Stimulated activated CD8-positive, alpha-beta memory T cell treated with anti-CD3 and anti-CD28 coated beads, Interleukin-15, amount 100 ng/mL, for 1 hour (primary cell): ENCODE measurements at places on chromosomes 6 and 20.

DNA sequence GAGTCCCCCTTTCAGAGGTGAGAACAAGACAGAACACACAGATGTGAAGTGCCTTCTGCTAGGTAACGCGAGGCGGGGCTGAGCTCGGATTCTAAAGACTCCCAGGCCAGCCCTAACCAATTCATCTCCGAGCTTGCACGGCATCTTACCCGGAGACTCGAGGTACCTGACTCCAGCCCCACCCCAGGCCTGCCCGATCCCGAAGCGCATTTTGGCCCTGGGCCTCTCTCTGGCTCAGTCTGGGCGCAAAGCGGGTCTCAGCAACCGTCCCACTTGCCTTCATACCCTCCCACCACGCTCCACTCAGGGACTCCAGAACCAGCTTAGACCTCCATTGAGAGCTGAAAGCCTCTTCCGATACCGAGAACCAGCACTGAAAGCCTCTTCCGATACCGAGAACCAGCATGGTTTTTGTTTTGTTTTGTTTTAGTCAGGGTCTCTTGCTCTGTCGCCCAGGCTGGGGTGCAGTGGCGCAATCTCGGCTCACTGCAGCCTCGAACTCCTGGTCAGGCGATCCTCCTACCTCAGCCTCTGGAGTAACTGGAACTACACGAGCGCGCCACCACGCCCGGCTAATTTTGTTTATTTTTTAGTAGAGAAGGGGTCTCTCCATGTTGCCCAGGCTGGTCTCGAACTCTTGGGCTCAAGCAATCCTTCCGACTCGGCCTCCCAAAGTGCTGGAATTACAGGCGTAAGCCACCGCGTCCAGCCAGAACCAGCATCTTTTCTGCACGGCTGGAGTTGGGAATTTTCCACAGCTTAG, 557 bp upstream of the DYNLRB1 start:
- peak; percentile 45 for DNase-seq

- no peak for DNase-seq
Measured at GRCh38 chr6:47992809-47993208, 118.2 kb downstream of the PTCHD4 start.

GRCh38 chr20:17807651-17808050, 107.9 kb downstream of the BANF2 start:
- no peak for DNase-seq

- no peak for DNase-seq
Measured at GRCh38 chr6:122553697-122554096, 56.5 kb upstream of the PKIB start.

DNA sequence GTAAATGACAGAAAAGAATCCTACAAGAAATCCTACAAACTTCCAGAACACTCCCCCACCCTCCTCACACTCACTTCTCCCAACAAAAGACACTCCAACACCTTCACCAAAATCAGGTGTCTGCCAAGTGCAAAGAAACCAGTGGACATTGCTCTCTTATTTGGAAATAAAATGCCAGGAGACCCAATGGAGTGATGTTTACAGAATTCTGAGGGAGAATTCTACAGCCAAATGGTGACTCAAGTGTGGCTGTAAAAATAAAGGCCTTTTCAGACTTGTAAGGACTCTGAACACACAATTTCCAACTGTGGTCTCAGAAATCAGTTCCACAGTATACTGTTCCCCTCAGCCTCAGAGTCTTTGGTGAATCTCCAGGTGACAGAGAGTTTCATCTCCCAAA, 109.6 kb upstream of the CARMIL1 start:
- no peak for DNase-seq

- no peak for DNase-seq
Measured at GRCh38 chr20:43458422-43458924, 777 bp downstream of the SRSF6 start.

GRCh38 chr20:7090811-7091210, 323.3 kb downstream of the BMP2 start:
- DNase-seq, result no peak

GRCh38 chr6:167731731-167732422, 94.8 kb upstream of the AFDN start:
- no peak for DNase-seq

DNA sequence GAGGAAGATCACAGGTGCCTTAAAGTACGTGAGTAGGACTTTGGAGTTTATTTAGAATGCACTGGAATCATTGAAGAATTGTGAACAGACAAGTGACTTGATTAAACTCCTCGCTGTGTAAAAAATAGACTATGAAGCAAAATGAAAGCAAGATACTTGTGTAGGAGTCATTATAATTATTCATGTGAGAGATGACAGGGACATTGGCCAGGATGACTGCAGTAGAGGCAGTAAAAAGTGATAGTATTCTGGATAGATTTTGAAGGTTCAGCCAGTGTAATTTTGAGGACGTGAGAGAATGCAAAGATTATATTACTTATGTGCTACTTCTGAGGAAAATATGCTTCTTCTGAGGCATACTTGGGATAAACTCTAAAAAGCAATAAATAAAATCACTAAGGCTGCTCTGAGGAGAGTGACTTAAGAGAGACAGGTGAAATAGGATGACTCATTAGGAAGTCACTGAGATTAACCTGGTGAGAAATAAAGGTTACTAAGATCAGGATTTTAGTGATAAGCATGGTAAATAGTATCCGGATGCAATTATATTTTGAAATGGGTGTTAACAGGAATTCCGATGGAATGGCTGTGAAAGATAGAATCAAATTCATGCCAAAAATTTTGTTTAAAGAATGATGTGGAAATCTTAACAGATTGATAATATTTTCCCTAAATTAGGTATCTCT, 202.0 kb downstream of the CENPW start:
- no peak for DNase-seq

DNA sequence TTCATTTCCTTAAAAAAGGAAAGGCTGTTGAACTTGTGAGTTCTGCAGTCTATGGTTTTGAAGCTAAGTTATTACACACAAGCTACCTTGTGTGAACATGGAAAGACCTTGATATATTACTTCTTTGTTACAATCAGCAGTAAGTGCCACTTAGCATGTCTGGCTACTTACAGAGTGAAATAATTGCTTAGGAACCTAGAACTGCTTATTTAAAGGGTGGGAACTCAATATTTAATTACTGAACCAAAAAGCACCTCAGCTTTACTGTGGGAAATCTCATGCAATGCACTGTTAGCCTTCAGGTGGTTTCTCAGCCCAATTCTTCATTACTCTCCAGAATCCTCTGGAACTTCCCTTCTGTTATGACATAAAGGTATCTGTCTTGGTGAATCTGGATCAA, 17.9 kb downstream of the PERP start:
- DNase-seq, result no peak

DNA sequence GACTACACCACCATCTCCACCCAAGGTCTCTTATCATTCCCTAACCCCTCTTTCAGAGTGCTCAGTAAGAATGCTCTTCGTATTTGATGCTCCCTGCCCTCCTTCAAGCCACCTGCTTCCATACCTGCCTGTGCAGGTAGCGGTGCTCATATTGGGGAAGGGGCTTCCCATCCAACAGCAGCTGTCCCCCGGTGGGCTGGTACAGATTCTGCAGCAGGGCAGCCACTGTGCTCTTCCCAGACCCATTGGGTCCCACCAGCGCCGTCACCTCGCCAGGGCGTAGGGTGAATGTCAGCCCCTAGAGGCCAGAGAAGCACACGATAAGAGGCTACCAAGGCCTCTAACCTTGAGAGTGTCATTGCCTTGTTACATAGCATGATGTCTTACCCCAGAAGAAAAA, 3.9 kb upstream of the PSMB8 start:
- DNase-seq, result no peak

- DNase-seq, result no peak
Measured at GRCh38 chr20:25049261-25050060, 8.5 kb downstream of the ACSS1 start.

DNA sequence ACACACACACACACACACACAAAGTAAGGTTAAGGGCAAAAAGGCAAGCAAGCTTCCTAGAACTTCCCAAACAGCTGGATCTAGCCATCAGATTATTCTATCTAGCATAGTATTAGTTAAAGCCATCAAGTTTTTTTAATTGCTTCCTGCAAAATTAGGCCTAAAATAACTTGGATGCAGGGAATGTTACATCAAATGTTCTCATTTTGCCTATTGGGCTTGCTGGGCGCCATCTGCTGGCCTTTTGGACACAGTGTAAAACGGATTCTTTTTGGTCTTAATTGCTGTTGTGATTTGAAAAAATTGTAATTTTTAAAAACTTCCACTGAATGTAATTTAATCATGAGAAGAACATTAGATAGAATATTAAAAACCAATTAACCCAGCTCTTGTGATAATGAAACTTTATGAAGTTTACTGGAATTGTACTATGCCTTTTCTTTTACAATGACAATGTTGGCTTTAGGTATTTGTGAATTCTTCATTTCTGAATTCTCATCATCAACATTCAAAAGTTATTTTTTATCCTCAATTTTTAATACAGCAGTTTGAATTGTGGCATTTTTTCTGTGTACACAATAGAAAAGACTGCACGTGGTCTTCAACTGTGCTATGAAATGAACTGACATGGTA, 6.8 kb downstream of the MKKS start:
- DNase-seq, result peak; percentile 16

- DNase-seq, result no peak
Measured at GRCh38 chr6:52233975-52234823, 10.1 kb downstream of the IL17F start.

GRCh38 chr6:166488076-166488685, 98.3 kb downstream of the RAMACL start:
- peak; percentile 42 for DNase-seq

DNA sequence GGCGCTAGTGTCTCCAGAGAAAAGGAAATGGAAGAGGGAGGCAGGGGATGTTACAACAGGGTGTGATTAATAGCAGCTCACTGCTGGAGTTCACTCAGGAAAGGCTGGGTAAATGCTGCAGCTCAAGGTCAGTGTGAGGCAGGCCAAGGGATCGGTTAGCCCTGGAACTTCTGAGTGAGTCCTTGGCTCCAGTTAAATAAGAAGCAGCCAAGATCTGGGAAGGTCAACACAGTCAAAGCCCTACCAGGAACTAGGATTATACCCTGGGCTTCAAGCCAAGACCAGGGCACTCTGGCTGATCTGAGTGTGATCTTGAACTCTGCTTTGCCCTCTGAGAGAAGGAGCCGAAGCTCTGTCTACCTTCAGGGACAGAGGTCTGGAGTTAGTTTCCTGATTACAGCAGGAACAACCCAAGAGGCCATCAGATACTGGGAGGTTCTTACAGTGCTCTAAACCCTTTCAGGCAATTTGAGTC, 44.3 kb downstream of the TPD52L1 start:
- DNase-seq, result no peak

DNA sequence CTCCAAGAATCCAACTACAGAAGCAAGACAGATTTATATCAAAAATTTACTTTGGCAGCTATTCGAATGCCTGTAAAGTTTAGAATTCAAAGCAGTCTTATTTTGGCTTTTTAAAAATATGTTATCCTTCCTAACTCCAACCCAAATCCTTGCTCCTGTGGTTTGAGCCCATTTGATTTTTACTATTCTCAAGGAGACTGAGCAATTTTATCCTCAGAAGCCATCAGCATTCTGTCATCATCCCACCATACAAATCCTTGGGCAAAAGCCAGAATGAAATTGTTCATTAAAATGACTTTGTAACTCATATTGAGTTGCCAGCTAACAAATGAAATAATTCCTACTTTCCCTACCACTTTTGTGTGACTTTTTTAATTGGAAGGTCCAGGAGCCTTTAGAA, 392.8 kb downstream of the ADGRB3 start:
- DNase-seq, result no peak

GRCh38 chr20:11205769-11206362, 532.1 kb upstream of the JAG1 start:
- DNase-seq, result no peak

DNA sequence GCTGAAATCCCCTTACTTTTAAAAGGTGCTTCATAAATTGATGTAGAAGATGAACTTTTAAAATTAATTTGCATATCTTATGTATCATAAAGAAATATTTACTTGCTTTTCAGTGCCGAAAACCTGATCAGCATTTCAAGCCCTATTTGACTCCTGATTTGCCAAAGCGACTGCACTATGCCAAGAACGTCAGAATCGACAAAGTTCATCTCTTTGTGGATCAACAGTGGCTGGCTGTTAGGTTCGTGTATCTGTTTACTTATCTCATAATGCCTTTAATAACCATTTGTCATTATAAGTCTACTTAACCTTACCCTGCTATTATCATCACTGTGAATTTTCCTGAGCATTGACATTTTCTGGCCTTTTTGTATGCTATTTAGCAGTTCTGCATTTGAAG, 7.8 kb downstream of the OR2A4 start:
- DNase-seq, result no peak

GRCh38 chr20:40636486-40636885, 52.5 kb downstream of the MAFB start:
- no peak for DNase-seq

DNA sequence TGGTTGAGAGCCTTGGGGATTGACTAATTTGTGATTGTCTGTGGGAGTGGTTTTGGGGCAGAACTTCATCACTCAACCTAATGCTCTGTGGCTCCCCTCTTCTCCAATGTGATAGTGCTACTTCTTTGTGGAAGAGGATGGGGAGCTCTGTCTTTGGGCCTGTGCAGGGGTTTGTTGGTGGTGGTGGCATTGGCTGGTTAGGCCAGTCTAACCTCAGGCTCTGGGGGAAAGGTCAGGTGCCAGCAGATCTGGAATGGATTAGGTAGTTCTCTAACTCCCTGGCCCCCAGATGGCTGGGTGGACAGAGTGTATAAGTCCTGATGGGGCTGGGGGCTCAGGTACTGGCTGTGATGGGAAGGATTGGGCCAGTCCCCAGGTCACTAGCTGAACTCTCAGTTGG, 129.0 kb upstream of the CHD6 start:
- DNase-seq, result no peak

GRCh38 chr6:70413992-70414494, 735 bp downstream of the FAM135A start:
- no peak for DNase-seq

DNA sequence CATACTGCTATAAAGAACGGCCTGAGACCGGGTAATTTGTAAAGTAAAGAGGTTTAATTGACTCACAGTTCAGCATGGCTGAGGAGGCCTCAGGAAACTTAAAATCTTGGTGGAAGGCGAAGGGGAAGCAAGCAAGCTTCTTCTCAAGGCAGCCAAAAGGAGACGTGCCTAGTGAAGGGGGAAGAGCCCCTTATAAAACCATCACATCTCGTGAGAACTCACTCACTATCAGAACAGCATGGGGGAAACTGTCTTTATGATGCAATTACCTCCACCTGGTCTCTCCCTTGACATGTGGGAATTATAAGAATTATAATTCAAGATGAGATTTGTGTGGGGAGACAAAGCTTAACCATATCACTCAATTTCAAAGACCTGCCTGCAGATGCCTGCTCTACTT, 447.0 kb downstream of the EYS start:
- no peak for DNase-seq

GRCh38 chr6:29796026-29796425, 31.6 kb upstream of the HLA-G start:
- no peak for DNase-seq

DNA sequence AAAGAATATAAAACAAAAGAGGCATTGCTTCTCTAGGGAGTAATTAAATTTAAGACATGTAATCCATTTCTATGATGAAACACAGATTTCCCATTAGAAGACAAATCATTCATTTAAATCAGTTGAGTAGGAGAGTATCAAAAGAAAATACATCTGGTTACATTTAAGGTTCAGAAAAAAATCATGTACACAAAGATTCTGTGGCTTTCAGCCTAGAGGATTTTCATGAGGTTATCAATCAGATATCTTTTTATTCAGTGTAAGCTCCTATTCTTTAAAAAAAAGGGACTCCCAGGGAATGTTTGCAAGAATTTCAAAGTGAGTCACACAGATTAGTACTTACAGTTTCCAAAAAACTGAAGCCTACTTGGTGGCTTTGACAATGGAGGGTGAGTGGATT, 24.9 kb downstream of the COL21A1 start:
- DNase-seq, result no peak

- no peak for DNase-seq
Measured at GRCh38 chr20:53444401-53445149, 149.1 kb downstream of the ZNF217 start.

GRCh38 chr6:41247882-41248705, 19.9 kb downstream of the TREML4 start:
- DNase-seq, result no peak
